ENCODE measurements at places on chromosomes 16 and 17.

DNA sequence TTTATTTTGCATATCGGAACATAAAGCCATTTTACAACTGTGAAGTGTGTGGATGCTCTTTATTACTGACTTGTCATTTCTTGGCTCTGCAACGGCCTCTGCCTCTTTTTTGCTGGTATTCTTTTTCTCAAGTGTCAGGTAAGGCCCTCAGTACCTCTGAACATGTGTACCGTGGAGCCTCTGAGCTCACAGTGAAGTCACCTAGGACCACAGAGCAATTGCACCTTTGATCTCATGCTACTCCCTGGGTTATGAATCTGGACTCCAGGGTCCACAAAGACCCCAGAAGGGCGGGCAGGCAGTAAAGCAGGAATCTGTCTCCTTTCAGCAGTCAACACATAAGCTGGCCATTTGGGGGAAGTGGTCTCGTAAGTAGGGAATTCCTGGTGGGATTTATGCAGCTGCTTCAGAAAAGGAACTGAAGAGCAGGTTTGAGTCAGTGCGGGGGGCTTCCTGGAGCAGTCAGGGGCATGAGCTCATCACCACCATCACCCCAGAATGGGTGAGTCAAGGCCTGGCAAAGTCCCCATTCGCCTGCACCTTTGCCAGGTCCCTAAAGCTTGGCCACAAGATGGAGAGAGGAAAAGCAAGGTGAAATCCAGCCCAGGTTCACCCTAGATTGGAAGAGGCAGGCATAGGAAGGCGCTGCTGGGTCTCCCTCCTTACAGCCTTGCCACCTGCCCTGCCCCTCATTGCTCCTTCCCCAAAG, 33.0 kb downstream of the TBX4 start:
- DNase-seq = no peak

- no peak for DNase-seq
Measured at GRCh38 chr16:64981568-64982281, 140.1 kb downstream of the CDH11 start.

- DNase-seq = no peak
Measured at GRCh38 chr17:10635290-10635689, 21.8 kb downstream of the MYH3 start.

GRCh38 chr16:51573191-51573590, 422.1 kb upstream of the SALL1 start:
- DNase-seq = no peak

- no peak for DNase-seq
Measured at GRCh38 chr17:37551788-37552187, 57.4 kb downstream of the SYNRG start.

- no peak for DNase-seq
Measured at GRCh38 chr16:75653922-75654321, 6.3 kb downstream of the TERF2IP start.

DNA sequence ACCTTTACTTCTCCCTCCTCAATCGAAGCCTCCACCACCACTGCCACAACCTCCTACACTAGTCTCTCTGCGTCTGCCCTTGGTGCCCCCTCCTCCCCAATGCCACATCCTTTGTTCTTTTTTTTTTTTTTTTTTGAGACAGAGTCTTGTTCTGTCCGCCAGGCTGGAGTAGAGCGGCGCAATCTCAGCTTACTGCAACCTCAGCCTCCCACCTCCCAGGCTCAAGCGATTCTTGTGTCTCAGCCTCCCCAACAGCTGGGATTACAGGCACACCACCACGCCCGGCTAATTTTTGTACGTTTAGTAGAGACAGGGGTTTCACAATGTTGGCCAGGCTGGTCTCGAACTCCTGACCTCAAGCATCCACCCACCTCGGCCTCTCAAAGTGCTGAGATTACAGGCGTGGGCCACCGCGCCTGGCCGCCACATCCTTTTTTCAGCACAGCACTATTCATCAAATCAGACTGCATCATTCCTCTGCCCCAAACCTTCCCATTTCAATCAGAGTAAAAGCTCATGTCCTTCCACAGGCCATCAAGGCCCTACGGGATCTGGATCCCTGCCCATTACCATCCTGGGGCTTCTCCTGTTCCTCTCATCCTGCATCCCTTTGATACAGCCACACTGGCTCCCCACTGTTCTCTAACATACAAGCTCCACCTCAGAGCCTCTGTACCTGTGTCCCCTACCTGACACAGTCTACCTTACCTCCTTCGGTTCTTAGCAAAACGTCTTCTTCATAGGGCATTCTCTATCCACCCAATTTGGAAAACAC, 2.0 kb downstream of the KLHL11 start:
- DNase-seq = peak; percentile 59
